Stimulated activated naive CD8-positive, alpha-beta T cell treated with anti-CD3 and anti-CD28 coated beads, Interleukin-15, amount 100 ng/mL, for 72 hours (primary cell): ENCODE measurements at places on chromosomes 2 and 18.

GRCh38 chr2:235447210-235447609, 46.6 kb upstream of the AGAP1 start:
- DNase-seq, result no peak

GRCh38 chr2:84278386-84278785, 180.7 kb downstream of the SUCLG1 start:
- no peak for DNase-seq

- DNase-seq, result peak; percentile 43
These were observed 38.7 kb downstream of the PKDCC start for GRCh38 chr2:42086500-42086953.

GRCh38 chr2:164952057-164952702, 3.1 kb downstream of the SLC38A11 start:
- DNase-seq, result no peak

GRCh38 chr2:59167514-59167913, 926.4 kb upstream of the FANCL start:
- no peak for DNase-seq

DNA sequence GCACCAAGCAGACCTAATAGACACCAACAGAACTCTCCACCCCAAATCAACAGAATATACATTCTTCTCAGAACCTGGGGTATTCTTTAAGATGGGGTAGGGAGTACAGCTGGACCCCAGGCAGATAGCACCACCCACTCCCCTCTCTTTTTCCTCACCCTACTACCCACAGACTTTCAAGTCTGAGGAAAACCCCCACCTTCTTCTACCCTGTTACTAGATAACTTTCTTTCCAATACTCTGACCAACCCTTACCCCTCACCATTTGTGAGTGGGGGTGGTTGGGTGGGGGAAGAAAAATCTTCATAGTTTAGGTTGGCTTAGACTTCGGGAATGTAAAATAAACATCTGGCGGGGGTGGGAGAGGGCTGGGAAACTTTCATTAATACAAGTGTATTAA, 20.3 kb upstream of the ZBTB14 start:
- DNase-seq, result no peak

GRCh38 chr2:128433911-128434550, 115.4 kb upstream of the HS6ST1 start:
- DNase-seq, result no peak

DNA sequence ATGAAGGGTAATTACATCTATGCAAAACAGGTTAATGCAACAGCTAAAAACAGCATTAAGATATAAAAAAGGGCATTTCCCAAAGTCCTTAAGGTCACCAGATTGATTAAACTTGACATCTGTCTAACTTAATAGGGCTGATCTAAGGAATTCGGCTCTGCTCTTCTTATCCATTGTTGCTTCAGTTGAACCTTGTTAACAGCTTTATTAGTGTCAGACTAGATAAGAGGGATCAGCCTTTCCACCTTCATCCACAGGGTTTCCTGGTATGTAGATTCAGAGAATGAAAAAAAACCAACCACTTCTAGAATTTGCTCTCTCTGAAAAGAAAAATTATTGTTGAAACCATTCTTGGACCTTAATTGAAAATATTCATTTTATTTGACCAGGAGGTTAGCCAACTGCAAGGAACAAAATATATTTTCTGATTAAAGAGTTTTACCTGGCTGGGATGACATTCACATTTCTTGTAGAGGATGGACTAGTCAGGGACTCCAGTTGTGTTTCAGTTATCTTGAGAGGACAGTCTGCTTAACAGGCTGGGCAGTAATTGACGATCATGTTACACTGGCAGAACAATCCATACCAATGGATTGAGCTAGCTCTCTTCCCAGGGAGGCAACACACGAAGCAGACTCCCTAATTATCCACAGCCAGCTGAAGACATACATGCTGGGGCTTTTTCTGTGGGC, 357.4 kb upstream of the ACVR2A start:
- DNase-seq, result no peak

GRCh38 chr18:48227206-48227605, 182.0 kb downstream of the ZBTB7C start:
- no peak for DNase-seq

- no peak for DNase-seq
These were observed 90.8 kb upstream of the PIK3C3 start for GRCh38 chr18:41864216-41864615.

- DNase-seq, result no peak
These were observed 242.5 kb upstream of the NETO1 start for GRCh38 chr18:73110307-73110706.

DNA sequence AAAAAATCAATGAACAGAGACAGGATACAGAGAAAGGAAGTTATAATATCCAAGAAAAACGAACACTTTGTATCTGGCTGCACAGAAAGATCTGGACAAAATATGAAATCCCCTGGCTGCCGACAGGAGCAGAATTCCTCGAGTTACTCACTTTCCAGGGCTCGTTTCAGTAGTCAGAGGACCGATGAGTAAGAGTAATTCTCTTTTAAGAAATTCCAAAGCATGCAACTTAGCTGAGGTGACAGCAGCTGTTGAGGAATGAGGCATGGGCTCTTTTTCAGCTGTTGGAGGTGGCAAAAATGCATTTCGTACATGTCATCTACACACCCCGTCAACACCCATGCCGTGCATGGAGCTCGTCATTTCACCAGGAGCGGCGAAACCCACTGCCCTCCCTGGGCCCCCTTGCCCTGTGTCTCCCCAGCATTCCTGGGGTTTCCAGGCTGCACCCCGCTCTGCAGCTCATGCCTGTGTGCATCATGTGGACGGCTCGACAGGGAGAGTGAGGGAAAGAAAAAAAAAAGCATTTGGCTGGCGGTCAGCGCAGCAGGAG, 210.8 kb upstream of the SMIM21 start:
- no peak for DNase-seq

DNA sequence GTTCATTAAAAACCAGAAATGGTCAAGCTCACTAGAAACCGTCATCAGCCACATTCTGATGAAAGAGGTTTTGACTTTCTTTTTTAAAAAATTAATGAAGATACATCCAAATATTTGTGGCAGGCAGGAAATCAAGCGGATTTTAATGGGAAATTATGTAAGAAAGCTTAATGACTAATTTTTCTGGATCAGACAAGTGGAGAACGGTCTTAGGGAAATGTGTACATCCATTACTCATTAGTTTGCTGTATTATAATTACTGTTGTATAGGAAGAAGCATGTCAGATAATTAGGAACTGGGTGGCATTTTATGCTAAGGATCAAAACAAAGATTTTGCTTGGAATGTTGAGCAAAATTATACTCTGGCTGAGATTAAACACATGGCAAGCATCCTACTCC, 39.4 kb downstream of the AGAP1 start:
- DNase-seq, result no peak

GRCh38 chr2:28274911-28275685, 117.6 kb upstream of the FOSL2 start:
- DNase-seq, result no peak

GRCh38 chr18:14919666-14920065, 171.7 kb downstream of the ANKRD30B start:
- DNase-seq, result no peak

DNA sequence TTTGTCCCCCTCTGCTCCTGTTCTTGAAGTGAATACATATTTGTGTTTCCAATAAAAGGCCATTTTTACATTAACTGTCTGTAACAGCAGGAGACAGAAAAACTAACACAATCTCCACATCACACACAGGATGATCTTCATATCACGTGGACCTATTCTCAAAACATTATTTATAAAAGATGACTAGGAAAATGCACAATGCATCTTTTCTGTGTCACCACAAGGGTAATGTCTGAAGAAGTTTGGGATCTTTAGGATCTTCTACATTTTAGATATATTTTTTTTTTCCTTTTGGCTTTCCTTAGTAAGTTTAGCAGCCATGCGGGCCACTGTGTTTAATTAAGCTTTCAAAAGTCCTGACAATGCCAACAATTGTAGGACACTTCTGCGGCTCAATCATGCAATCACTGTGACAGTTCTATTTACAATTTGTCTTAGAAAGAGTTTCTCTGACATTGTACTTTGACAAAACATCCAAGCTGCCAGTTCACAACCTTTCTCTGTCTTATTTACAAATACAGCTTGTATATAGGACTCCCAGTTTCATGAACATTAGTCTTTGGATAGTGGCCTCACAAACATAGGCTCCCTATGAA, 12.3 kb downstream of the BCL11A start:
- DNase-seq, result no peak

GRCh38 chr2:154694881-154695280, 3.6 kb upstream of the KCNJ3 start:
- DNase-seq, result no peak

- no peak for DNase-seq
These were observed 294.5 kb upstream of the FBXO11 start for GRCh38 chr2:48200620-48201293.

DNA sequence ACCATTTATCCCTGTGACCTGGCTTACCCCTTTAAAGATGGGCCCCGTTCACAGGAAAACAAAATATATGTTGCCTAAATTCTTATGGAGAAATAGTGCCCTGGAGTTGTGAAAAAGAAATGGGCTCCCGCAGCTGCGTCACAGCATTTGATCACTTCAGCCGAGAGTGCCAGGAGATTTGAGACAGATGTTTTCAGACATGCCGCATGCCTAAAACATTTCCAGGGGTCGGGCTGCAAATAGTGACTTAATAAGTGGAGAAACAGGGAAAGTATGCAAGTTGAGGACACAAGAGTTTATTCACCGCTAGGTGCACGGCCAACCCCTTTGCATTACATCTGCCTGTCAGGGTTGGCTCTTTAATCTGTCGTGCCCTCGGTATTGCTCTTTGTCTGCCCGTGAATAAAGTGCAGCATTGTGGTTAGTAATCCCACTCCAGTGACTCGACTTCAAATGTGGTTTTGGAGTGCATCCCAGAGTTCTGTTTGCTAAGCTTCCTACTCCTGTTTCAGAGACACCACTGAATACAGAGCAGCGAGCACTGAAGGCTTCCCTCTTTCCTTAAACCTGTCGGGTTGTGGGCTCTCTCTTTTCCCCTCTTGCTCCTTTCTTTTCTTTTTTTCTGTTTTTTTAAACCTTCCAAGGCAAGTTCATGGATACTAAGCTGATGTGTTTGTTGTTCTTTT, 187.5 kb downstream of the LTBP1 start:
- no peak for DNase-seq

- no peak for DNase-seq
These were observed 61.5 kb downstream of the TNS1 start for GRCh38 chr2:217941339-217941738.

DNA sequence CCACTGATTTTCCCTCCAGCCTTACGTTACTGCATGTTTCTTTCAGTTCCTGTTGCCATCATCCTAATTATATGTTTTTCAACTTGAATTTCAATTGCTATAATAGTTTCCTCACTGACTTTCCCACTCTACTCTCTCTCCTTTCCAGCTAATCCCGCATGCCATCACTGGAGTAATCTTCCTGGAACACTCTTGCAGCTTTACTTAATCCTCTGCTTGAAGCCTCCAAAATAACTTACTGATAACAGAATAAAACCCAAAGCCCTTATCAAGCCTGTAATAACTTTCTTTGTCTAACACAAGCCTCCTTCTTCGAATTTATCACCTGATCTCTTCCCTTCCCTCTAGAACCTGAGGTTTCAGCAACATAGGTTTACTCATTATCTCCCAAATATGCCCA, 237.3 kb downstream of the LTBP1 start:
- no peak for DNase-seq

GRCh38 chr18:32891130-32891529, 118.3 kb upstream of the KLHL14 start:
- no peak for DNase-seq

GRCh38 chr2:156704132-156704531, 268.0 kb downstream of the GPD2 start:
- no peak for DNase-seq

DNA sequence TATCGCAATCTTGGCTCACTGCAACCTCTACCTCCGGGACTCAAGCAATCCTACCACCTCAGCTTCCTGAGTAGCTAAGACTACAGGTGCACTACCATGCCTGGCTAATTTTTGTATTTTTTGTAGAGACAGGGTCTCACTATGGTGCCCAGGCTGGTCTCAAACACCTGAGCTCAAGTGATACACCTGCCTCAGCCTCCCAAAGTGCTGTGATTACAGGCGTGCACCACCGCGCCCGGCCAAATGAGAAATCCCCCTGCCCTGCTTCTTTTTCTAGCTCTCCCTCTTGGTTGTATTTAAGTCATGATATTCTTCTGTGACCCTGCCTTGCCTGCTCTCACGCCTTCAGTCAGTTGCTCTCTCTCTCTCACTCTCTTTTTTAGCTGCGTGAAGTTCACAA, 157.0 kb upstream of the SH3BP4 start:
- no peak for DNase-seq

DNA sequence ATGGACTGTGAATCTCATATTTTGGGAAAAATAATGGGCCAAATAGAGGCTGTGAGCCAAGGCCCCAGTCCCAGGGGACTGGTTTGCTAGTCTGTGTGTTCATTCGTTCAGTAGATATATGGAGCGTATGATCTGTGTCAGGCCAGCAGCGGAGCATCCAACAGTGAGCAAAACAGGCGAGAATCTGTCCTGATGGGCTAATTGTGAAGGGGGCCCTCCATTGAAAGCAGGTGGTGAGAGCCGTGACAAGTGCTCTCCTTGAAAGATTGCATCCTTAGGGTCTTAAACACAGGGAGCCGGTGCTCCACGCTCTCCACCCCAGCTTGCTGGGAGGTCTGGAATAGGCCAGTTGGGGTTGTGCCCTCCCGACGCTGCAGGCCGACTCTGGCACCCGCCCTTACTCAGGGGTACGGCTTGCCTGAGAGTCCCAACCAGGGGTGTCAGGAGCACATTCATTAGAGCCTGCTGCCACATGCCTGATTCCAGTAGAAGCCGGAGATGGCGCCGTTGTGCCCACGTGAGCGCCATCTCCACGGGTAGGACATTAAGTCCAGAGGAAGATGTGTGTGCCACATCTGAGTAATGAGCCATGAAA, 213.3 kb downstream of the SH3RF3 start:
- no peak for DNase-seq

DNA sequence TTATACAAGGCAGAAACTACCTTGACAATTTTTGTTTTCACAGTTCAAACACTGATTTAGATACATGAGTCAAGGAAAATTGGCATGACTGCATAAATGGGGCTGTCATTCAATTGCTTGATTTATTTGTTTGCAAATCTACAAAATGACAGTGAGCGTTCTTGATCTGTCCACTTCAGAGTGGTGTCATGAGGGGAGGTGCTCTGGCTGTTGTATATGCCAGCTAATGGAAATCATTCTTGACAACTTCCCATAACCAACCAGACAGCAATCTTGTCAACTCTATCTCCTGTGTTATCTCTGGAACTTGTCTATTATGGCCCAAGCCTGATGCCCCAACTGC, 120.6 kb upstream of the UGP2 start:
- no peak for DNase-seq

- DNase-seq, result no peak
These were observed 433.4 kb upstream of the MEIS1 start for GRCh38 chr2:66001538-66001937.

- DNase-seq, result no peak
These were observed 231.8 kb upstream of the SPOPL start for GRCh38 chr2:138269765-138270164.

DNA sequence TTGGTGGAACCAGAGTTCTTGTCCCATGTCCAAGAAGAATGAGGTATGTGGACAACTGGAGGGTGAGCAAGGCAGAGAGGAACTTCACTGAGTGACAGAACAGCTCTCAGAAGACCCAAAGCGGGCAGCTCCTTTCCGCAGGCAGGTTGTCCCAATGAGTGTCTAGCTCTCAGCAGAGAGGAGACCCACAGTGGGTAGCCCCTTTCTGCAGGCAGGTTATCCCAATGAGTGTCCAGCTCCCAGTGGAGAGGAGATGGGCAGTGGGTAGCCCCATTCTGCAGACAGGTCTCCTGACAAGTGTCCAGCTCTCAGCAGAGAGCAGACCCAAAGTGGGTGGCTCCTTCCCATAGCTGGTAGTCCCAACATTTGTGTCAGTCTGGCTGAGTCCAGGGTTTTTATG, 69.6 kb downstream of the SRBD1 start:
- DNase-seq, result no peak

GRCh38 chr2:135743860-135744259, 2.2 kb downstream of the UBXN4 start:
- no peak for DNase-seq
